Kidney epithelial cell (primary cell): ENCODE measurements at places on chromosomes 1 and 21. TPM values are rescaled to one million over a fixed set of nuclear protein-coding genes. Genes with fewer than 3 reads are reported as not detected.

The TSTD1 gene
- 112 and 116 TPM in 2 replicates for total RNA-seq

The SMIM1 gene
- total RNA-seq: not detected in 2 replicates

The B3GALT6 gene
- 43.7 and 48.6 TPM in 2 replicates for total RNA-seq

The PGLYRP4 gene
- 0.07 and 0.71 TPM in 2 replicates for total RNA-seq

The TSSK3 gene
- not detected in 2 replicates for total RNA-seq

The DYNLT4 gene
- total RNA-seq: 0.25 and 0.41 TPM in 2 replicates

The GPR25 gene
- total RNA-seq: not detected in 2 replicates

The SYDE2 gene
- 4.2 and 7.6 TPM in 2 replicates for total RNA-seq

The C1orf50 gene
- 2.9 and 4.6 TPM in 2 replicates for total RNA-seq

The SRGAP2C gene
- total RNA-seq: 11.6 and 15.7 TPM in 2 replicates

The AJAP1 gene
- total RNA-seq: 0.67 and 1.1 TPM in 2 replicates

The FAM72A gene
- 1.6 and 2.7 TPM in 2 replicates for total RNA-seq

The HRNR gene
- not detected in 2 replicates for total RNA-seq

The DLGAP3 gene
- 0.75 and 0.82 TPM in 2 replicates for total RNA-seq

The GCSAML gene
- total RNA-seq: 0.04 TPM in 1 of 2 replicates, not detected in the other

The FCRLA gene
- 0.88 and 2.1 TPM in 2 replicates for total RNA-seq

GRCh38 chr1:93713341-93713740 is 31.7 kb upstream of the BCAR3 start:
- no peak for DNase-seq

- DNase-seq: no peak
Observed at GRCh38 chr1:64654519-64655341, 90.1 kb upstream of the RAVER2 start.

DNA sequence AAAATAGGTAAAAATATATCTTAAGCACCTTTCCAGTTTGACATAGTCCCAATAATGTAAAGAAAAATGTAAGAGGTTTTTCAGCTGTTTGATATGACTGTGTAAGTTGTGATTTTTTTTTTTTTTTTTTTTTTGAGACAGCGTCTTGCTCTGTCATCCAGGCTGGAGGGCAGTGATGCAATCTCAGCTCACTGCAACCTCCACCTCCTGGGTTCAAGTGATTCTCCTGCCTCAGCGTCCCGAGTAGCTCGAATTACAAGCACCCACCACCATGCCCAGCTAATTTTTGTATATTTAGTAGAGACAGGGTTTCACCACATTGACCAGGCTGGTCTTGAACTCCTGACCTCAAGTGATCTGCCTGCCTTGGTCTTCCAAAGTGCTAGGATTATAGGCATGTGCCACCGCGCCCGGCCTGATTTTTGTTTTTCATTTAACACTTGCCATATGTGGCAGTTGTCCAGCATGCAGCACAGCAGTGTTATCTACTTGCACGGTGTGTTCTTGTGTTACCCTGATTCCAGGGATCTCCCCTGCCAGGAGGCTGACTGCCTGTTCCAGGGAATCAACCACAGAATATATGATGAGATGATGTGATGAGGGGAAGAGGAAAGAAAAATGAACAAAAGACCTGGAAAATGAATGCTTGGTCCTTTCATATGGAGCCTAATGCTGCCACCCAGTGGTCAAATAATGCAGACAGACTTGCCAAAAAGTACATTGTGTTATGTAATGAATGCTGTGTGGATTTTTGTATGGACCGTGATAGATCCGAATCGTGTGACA is 79.0 kb downstream of the RAVER2 start:
- DNase-seq: peak; percentile 29

GRCh38 chr21:41673596-41674335 is 93.1 kb downstream of the RIPK4 start:
- no peak for DNase-seq

- no peak for DNase-seq
Observed at GRCh38 chr1:177780096-177780700, 189.7 kb downstream of the SEC16B start.

DNA sequence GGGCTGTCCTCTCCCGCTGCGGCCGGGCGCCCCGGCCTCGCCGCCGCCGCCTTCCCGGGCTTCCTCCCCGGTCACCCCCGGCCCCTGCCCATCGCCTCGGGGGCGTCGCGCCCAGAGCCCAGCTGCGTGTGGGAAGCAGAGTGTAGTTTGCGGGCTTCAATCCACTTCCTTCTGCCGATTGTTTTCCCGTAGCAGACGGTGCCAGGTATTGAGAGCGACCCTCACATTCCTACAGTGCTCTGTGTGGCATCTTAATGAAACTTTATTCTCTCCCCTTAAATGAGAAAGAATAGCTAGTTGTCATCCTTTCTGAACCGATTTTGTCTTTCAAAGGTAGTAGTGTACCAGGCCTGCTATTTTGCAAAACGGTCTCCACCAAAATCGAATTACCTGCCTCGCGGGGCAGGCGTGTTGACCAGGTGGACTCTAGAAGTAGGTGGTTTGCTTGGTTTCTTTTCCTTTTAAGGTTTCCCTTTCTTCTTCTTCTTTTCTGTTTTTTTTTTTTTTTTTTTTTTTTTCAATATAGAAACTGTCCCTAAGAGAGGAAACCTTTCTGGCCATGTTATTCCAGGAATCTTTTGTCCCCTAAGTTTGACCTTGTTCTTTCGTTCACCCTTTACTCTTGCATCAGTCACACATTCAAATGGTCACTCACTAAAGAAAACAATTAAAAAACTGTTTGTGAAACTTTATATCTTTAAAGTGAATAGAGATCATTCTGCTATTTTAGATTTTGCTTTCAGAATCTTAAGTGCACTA is 881 bp downstream of the USP25 start:
- no peak for DNase-seq

DNA sequence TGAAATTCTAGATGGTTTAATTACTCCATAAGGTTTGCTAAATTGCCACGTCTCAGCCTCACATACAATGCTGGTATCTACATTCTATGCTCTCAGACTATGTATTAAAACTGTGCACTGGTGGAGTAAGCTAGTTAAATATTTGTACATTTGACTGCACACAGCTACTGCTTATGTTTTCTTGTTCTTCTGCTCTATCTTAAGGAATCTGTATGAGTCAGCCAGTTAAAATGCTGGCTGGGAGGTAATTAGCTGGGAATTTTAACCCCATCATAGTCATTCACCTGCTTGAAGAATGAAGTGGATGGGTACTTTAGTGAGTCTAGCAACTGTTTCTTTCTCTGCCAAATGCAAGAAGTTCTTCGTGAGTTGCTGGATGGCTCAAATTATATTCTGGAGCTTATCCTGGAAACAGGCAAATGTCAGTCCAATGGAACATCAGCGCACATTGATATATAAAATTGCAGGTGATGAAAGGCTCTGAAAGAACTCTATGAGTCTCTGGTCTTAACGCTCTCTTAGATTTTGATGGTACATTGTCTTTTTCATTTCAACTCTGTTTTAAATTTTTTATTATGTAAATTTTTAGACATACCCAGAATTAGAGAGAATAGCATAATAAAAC is 83.4 kb downstream of the BACH1 start:
- DNase-seq: peak; percentile 81

GRCh38 chr1:19375631-19376400 is 63.7 kb downstream of the SLC66A1 start:
- DNase-seq: no peak
